ENCODE measurements at places on chromosomes 13 and 19.

DNA sequence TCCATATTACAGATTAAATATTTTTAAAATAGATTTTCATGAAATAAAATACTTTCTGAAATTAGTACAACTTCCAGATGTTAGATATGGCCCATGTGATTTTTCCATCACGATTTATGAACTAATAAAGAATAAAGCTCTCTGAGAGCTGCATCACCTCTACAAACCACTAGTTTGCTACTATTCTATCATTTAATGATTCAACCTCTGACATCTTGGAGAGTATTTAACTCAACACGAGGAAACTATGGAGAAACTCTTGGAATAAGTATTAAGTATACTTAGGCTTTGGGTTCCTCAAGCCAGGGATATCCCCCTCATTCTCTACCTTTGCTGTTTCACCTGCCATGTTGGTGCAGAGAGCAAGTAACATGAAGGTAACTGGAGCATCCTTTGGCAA lies 55.7 kb downstream of the DACH1 start:
- no peak for DNase-seq

GRCh38 chr13:77184455-77184854 lies 142.4 kb downstream of the MYCBP2 start:
- DNase-seq = no peak

- DNase-seq = no peak
These were observed 52.1 kb downstream of the SERTM1 start for GRCh38 chr13:36725936-36726335.

DNA sequence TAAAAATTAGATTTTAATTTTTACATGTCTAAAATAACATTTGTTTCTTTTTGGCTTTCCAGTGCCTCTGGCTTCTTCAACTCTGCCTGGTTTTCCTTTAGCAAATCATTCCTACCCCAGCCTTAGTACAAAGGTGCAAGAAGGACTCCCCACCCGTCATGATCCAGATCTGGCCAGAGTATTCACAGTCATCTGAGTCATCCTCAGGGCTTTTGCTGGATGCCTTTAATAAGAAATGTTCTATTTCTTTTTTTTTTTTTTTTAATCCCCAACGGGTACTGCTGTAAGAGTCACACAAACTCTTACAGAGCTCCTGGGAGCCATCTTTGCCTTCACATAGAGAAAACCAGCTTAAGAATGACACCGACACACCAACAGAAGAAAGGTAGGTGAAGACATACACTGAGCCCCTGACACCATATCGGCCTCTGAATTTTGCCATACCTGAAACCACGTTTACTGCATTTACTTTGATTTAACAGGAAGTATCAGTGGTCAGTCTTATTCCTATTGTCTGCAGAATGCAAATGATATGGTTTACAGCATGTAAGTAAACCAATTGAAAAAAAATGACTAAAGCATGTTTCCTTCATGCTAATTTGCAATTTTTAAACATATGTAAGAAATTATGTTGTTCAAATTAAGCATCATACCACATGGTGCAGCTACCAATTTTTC lies 184.4 kb downstream of the NALCN start:
- DNase-seq = no peak

GRCh38 chr13:35716729-35717128 lies 240.2 kb upstream of the MAB21L1 start:
- DNase-seq = no peak

DNA sequence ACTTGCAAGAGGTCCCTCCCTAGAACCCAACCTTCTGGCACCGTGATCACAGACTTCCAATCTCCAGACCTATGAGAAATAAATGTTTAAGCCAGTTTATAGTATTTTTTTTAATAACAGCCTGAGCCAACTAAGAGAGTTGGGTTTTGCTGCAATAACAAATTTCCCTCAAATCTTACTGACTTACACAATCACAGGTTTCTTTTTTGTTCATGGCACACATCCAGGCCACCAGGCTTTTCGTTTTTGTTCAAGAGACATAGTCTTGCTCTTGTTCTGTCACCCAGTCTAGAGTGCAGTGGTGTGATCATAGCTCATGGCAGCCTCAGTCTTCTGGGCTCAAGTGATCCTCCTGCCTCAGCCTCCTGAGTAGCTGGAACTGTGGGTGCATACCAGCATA lies 2.0 kb upstream of the SELENOV start:
- no peak for DNase-seq

All from left cardiac atrium (tissue), 4 donors.